ENCODE measurements at places on chromosomes 16 and 17.

DNA sequence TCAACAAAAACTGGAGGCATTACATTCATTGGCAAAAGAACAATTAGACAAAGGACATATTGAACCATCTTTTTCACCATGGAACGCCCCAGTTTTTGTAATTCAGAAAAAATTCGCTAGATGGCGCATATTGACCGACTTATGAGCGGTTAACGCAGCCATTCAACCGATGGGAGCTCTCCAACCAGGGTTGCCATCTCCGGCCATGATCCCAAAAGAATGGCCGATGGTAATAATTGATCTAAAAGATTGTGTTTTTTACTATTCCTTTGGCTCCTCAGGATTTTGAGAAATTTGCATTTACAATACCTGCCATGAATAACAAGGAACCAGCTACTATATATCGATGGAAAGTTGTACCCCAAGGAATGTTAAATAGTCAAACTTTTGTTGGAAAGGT lies 21.4 kb downstream of the ALOX15B start:
- DNase-seq: peak; percentile 68

GRCh38 chr17:4710693-4711634 lies 532 bp downstream of the ARRB2 start:
- no peak for DNase-seq

DNA sequence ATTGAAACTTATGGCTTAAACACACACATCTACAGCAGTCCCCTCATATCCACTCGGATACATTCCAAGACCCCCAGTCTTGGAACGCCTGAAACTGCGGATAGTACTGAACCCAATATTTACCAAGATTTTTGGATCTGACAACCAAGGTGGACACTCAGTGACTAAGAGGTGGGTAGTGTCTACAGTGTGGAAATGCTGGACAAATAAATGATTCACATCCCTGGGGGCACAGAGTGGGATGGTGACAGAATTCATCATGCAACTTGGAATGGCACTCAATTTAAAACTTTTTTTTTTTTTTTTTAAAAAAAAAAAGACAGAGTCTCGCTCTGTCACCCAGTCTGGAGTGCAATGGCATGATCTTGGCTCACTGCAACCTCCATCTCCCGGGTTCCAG lies 54.2 kb upstream of the TRAP1 start:
- DNase-seq: no peak

DNA sequence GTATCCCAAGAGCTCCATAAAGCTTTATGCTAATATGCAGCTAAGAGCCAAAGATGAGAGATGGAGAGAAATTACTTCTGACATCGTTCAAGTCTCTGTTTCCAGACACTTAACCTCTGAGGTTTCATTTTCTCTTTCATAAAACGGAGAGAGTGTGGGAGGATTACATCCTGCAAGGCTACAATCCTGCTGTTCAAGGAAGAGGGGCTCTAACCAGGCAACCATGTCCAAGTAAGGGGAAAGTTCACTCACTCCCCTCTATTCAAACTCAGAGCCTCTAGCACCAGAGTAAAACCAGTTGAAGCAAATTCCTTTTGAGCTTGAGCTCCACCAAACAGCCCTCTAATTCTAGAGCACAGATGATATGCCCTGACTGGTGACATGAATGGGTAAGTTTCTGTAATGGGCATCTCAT lies 397.4 kb downstream of the NPIPA8 start:
- peak; percentile 28 for DNase-seq

GRCh38 chr17:41684035-41684434 lies 4.7 kb upstream of the EIF1 start:
- no peak for DNase-seq

DNA sequence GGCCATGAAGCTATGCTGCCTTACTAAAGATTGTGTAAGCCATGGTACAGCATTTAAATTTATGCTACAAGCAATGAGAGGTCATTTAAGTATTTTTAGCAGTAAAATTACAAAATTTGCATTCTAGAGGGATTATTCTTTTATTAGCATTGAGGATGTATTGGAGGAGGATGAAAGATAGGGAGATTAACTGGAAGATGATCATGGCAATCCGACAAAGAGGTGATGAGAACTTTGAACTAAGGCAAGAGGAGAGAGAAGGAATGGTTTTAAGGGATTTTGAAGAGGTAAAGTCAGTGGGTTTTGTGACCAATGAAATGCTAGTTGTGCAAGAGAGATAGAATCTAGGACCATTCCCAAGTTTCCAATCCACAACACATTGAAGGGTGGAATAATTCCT lies 129.9 kb downstream of the SNX11 start:
- DNase-seq: no peak

DNA sequence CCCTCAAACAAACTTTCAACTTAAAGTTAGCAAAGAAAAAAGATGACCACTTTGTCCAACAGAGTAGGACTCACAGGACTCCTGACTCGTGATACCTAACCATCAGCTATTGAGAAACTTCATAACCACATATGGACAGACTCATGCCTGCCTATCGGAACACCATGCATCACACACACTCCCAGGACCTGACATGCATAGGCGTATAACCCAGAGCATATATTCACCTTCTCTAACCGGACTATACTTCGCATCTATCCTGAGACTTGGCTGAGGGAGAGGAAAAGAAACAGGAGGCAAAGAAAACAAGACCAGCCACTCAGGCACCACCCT lies 2.2 kb downstream of the PIP4K2B start:
- DNase-seq: no peak

DNA sequence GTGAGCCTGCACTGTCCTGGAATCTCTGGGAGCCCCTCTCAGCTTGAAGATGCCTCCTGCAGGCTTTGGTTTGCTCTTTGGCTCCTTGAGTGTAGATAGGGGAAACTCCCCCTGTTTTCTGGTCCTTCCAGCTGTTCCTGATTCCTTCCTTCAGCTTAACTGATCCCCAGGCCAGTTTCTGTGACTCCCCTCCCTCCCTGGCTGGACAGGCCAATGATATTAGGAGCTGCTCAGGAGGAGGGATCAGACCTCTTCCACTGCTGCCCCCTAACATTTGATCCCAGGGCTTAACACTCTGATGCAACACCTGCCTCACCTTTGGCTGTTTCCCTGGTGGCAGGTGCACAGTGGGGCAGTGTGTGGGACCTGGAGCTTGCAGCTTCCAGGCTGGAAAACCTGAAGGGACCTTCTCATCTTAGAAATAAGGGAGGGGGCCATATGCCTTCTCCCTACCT lies at the start of gene TAC4:
TAC4 (minus strand) TSS at position 51 of the 455 bp plus-strand sequence. CDS start 52 bp downstream, outside the sequence.
- DNase-seq: no peak

GRCh38 chr16:9677301-9677653 lies 505.0 kb downstream of the GRIN2A start:
- DNase-seq: no peak

DNA sequence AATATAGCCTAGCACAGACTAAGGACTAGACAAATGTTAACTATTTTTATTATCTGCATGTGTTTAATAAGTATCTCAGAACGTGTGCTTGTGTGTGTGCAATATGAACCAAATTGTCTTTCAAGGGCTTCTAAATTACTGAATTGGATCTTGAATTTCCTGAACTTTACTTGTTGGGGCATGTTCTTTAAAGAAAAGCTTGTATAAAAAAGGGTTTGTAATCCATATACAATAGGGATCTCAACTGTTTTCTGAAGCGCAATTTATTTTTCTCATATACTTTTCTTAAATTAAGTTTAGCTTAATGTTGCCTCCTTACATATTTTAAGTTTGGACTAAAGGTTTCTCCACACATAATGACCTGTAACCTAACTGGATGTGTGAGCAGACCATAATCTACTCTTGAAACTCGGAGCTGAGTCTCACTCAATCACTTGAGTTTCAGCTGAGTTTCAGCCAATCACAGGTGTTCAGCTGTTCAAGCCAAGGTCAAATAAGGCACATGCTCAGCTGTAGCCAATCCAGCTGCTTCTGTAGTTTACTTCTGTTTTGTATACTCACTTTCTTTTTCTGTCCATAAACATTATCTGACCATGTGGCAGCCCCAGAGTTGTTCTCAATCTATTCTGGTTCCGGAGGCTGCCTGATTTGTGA lies 72.3 kb downstream of the CDK5R1 start:
- DNase-seq: peak; percentile 77

DNA sequence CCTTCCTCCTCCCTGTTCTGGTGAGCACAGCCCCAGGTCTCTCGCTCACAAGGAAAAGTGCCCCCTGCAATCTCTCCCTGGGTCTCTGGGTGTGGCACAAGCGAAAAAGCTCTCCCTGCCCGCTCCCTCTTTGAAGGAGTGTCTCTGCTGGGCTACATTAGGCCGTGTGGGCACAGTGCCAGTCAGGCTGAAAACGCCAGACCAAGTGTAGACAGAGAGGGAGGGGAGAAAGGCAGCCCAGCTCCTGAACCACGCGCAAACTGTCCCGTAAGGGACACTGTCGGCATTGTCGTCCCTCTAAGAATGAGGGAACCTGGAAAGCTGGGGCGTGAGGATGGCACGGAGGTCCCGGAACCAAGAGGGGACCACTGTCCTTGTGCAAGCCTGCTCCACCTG lies 3.9 kb downstream of the SMIM5 start:
- no peak for DNase-seq

- DNase-seq: peak; percentile 58
These were observed 5.7 kb downstream of the SNX11 start for GRCh38 chr17:48113201-48113676.

GRCh38 chr16:27199235-27199586 lies 4.1 kb upstream of the KDM8 start:
- DNase-seq: no peak

DNA sequence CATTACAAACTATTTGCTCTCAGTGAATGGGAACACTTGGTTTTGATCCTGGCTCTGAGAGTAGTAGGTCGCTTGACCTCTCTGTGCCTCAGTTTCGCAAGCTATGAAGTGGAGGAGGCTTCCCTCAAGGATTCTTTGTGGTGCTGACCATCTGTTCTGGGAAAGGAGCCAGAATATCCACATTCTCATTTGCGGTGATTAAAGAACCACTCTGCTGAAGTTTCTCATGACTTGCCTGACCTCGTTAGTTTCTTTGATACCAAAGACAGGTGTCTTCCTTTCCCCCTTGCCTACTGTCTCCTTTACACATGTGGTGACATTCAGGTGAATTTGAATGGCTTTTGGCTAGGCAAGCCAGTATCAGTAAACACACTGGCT lies 116.0 kb downstream of the SNX29 start:
- DNase-seq: no peak

- no peak for DNase-seq
These were observed 168.1 kb downstream of the C16orf95 start for GRCh38 chr16:87149051-87149450.

GRCh38 chr16:66121466-66121865 lies 245.0 kb upstream of the CDH5 start:
- DNase-seq: no peak

DNA sequence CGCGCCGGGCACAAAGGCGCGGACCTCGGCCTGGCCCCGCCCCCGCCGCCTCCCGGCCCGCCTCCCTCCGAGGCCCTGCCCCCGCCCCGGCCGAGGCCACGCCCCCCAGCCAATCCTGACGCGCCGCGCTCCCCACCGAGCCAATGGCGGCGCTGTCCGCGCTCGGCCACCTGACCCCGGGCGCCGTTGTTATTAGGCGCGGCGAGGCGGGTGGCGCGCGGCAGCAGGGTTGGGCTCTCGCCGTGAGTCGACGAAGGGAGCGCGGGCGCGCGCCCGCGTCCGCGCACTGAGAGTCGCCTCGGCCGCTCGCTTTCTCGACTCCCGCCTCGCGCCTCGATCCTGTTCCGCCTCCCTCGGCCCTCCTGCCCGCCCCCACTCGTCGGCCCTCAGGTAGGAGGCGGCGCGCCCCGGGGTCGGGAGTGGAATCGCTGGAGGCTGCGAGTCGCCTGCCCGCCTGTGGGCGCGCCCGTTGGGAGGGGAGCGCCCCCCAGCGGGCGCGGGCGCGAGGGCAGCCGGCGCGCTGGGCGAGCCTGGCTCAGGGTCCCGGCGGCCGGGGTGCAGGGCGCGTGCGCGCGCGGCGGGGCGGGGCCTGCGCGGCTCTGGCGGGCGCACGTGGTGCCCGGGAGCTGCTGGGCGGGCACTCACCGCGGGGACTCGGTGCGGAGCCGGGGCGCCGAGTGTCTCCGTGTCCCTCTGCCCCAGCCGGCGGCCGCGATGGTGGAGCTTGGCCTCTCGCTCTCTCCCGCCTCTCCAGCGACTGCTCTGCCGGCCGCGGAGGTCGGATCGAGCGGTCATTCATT lies 405 bp upstream of the CBLN1 start:
- DNase-seq: peak; percentile 90

DNA sequence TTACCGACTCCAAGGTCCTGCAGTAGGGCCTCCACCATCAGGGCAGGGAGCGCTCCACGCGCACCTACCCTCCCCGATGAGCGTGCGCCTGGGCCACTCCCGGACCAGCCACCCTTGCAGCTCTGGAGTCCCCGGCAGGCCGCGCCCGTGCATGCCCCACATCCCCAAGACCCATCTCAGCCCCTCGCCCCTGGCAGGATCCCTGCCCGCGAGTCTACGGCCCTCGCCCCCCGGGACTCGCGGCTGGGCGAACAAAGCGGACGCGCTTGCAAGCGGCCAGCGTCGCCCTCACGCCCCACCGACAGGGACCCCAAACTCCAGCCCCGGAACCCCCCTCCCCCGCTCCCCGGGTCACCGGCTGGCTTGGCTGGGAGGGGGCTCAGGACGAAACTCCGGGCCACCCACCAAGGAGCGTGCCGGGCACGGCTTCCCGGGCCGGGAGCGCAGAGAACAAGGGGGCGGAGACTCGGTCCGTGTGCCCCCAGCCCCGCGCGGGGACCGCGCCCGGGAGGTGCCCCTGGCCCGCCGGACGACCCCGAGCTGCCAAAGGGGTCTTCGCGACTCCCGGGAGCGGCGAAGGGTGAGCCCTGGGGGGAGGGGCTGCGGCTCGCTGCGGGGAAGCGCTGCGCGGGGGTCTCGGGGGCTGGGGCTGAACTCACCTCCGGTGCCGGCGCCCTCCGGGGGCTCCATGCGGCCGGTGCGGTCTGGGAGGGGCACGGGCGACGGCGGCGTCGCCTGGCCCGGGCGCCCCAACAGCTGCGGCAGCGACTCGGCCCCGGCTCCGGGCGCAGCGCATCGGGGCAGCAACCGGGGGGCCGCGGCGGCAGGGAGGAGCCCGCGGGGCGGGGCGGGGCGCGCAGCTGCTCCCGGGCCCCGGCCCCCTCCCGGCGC lies at the start of gene DBNDD1:
DBNDD1 (minus strand) TSS at position 805 of the 891 bp plus-strand sequence; CDS start at position 690, 115 bp downstream.
- DNase-seq: no peak

GRCh38 chr16:11144122-11144521 lies 111.9 kb downstream of the SOCS1 start:
- no peak for DNase-seq

DNA sequence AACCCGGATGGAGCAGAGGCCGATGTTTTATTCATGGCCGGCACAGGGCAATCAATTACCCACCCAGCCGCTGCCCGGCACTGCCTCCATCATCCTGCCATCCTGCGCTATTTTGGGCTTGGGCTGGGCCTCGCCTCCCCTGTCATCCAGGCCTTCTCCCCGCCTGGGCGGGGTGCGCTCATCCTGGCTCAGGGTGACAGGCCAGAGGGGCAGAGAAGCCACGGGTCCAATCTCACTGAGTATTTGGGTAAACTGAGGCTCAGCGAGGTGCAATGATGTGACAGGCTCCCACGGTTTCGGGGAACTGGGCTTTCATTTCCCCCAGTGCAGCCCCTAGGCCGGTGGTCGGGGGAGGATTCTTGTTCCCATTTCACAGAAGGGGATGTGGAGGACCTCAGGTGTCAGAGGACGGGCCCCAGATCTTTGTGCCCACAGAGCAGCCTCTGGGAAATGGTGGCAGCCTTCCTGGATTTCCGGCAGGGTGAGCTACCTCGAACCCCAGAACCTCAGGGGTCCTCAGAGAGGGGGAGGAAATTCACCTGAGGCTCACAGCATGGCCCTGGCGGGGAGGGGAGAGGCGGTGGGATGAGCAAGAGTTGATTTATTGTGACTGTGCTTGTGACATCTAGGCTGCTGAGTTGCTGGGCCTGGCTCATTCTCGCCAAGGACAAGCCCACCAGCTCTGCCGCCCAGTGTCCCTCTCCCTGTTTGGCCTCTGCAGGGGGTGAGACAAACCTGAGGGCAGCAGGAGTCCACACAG lies 23.8 kb upstream of the KCNJ12 start:
- DNase-seq: no peak

- peak; percentile 88 for DNase-seq
These were observed 1.5 kb upstream of the BAIAP3 start for GRCh38 chr16:1331712-1332617.
